Right atrium auricular region (tissue), 2 donors: ENCODE measurements at places on chromosomes 4 and X. TPM values are rescaled to one million over a fixed set of nuclear protein-coding genes. Genes with fewer than 3 reads are reported as not detected.

Gene CCDC158
- 0.19 TPM for total RNA-seq

Gene ADGRG2
- 0.67 TPM for total RNA-seq

Gene TEX11
- not detected for total RNA-seq

Gene SERTM2
- total RNA-seq = not detected

DNA sequence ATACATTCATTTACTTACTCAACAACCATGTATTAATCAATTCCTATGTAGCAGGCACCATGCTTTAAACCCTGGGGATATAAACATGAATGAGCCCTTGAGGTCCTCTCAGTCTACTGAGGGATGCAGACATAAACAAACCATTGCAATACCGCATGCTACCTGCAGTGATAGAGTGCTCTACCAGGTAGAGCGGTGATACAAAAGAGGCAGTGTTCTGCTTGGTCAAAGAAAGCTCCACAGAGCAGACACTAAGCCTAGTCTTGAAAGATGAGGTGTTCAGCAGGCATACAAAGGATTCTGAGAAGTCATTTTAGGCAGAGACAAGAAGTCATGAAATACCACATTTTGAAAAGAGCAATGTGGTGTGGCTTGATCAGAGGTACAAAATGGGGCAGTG lies 26.9 kb upstream of the AMOT start:
- no peaks in the 10 kb centered on the region for H3K27me3 ChIP-seq
- no peaks in the 10 kb centered on the region for H3K4me1 ChIP-seq
- H3K36me3 ChIP-seq = no peaks in the 10 kb centered on the region
- no peak overlapping the region for H3K27ac ChIP-seq
- DNase-seq = no peak

DNA sequence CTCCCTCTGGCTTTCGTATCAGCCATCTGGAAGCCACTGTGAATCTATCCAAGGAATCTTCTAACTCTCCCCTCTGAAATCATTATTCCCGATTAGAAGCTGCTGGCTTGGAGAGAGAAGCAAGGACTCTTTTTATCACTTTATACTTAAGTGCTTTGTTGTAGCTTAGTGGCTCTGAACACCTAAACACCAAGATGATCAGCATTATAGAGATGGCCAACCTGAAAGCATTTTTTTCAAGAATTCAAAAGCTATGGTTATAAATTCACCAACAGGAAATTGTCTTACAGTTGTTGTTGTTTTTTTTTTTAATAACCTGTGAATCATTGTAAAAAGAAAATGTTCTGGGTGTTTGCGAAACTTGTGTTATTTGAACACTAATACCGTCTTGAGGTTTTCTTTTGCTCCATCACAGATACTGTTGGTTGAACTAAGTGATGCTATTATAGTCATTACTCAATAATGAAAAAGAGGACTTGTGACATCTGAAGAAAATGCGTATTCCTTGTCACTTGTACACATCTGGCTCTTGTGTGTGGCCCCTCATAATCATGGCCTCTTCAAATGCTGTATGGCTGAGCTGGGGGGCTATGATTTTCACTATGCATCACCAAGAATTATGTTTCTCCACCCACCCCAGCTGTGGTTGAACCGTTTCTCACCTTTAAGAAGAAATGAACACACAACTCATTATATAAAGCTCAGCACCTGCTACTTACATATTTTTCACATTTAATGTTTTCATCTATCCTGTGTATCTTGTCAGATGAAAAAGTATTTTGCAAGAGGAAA lies 11.8 kb upstream of the SMIM43 start:
- H3K27me3 ChIP-seq = no peaks in the 10 kb centered on the region
- no peak for DNase-seq
- no peaks in the 10 kb centered on the region for H3K4me1 ChIP-seq
- no peak overlapping the region for H3K27ac ChIP-seq

- no peak overlapping the region for H3K4me3 ChIP-seq
- DNase-seq = no peak
- H3K27me3 ChIP-seq = no peaks in the 10 kb centered on the region
Measured at GRCh38 chr4:106172861-106173260, 143.1 kb downstream of the TBCK start.

DNA sequence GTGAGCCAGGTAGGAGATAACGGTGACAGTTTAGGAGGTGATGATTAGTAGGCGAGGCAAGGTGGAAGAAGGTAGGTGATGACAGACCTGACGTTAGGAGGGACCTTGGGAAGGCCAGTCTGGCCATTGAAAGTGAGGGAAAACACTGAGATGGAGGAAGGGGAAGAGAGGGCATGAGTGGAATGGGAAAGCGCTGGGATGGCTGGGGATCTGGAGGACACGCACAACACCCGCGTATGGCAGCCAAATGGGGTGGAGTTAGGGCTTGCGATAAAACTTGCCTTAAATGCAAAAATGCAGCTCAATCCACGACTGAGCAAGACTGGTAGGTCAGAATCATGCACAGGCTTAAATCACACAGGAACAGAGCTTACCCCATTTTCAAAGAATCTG lies 605 bp upstream of the CDKL2 start:
- H3K4me3 ChIP-seq = peak overlapping the region; percentile 42
- peak overlapping the region; percentile 12 for H3K27ac ChIP-seq
- no peaks in the 10 kb centered on the region for H3K36me3 ChIP-seq

DNA sequence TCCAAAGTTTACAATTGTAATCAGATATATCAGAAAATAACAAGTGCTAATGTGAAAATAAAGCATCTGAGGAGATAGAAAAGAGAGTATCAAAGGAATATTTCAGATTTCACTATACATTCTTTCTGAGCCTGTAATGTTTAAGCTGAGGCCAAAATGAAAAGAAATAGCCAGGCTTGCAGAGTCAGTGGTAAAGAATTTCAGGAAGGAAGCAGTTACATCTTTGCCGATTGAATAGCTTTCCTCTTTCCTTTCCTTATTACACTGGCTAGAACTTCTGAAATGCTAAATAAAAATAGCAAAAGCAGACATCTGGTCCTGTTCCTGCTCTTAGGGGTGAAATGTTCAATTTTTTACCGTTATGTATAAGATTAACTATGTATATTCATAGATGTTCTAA lies 1441.6 kb upstream of the PCDH7 start:
- no peaks in the 10 kb centered on the region for H3K27me3 ChIP-seq
- H3K4me1 ChIP-seq = no peaks in the 10 kb centered on the region
- no peaks in the 10 kb centered on the region for H3K36me3 ChIP-seq
- no peak overlapping the region for H3K27ac ChIP-seq

GRCh38 chr4:108988464-108989195 lies 225.8 kb upstream of the ETNPPL start:
- no peak for DNase-seq
- no peaks in the 10 kb centered on the region for H3K4me1 ChIP-seq
- H3K36me3 ChIP-seq = no peaks in the 10 kb centered on the region
- H3K27ac ChIP-seq = no peak overlapping the region
- no peak overlapping the region for H3K4me3 ChIP-seq

DNA sequence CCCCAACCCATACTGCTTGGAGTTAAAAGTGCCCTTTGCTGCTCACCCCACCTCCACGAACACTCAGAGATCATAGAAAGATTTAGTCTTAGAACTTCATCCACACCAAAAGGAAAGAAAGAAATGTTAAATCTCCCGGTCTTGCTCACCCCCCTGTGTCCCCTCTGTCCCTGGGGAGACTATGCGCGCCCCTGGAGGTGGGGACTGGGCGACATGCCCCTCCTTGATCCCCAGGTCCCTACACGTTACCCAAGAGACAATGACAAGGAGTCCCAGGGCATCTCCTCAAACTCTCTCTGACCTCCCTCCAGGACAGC lies 620 bp downstream of the ITM2A start:
- H3K27me3 ChIP-seq = no peaks in the 10 kb centered on the region
- H3K4me3 ChIP-seq = peak overlapping the region; percentile 41
- DNase-seq = no peak
- no peaks in the 10 kb centered on the region for H3K36me3 ChIP-seq

- H3K27me3 ChIP-seq = no peaks in the 10 kb centered on the region
- DNase-seq = no peak
- H3K4me3 ChIP-seq = no peak overlapping the region
- no peaks in the 10 kb centered on the region for H3K4me1 ChIP-seq
Measured at GRCh38 chr4:119657111-119657611, 28.6 kb upstream of the PDE5A start.
